Stimulated activated naive CD8-positive, alpha-beta T cell treated with anti-CD3 and anti-CD28 coated beads, Interleukin-15, amount 100 ng/mL, for 72 hours (primary cell): ENCODE measurements at places on chromosomes 6 and 20.
A peak's percentile ranks its signal among the peaks of the same experiment; 100 is the strongest.

DNA sequence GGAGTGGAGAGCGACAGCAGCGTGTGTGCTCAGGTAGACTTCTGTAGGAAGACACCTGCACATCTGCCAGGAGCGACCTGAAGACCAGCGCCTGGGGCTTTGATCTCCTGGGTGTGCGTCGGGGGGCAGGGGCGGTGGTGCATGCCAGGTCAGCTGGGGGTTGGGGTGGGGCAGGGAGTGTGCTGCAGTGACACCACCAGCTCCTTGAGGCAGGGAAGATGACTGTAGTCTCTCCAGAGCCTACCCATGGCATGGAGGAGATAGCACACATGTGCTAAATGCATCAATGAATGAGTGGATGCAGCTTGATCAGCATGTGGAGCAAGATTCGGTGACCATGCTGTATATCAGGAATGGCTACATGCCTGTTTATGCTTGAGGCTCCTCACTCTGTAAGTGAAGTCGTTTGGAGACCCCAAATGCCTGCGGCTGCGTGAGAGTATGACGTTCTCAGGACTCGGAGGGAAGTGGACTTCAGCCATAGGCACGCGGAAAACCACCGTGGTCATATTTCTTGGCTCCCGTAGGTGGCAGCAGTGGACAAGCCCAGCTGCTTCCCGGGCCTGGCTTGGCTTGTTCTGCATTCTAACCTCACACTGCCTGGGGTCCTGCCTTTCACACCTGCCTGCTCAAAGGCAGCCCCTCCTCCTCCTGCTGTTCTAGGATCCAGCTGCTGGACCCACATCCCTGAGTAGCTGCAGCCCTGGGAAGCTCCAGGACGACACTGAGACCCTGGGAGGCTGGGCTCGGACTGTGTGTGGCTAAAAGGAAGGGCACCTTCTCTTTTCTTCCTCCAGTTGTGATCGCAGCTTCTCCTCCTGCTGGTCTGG, 39.4 kb upstream of the KCNK16 start:
- DNase-seq: peak; percentile 41

DNA sequence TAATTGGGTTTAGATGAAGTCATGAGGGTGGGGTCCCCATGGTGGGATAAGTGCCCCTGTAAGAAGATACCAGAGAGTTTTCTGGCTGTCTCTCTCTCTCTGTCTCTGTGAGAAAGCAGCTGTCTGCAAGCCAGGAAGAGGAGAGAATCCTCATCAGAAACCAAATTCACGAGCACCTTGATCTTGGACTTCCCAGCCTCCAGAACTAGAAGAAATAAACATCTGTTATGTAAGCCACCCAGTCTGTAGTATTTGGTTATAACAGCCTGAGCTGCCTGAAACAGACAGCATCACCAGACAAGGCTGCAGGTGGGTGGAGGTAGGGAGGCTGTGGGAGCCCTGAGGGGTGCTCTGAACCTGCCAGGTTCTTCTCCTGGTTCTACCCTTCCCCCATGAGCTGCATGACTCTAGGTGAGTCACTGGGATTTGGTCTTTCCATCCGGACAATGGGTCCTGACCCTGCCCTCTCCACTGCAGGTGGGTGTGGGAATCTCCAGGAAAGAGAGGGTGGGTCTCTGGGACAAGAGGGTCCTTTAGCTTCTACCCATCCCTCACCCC, 34.3 kb upstream of the VEGFA start:
- DNase-seq: no peak

GRCh38 chr20:9407805-9408421, 106.5 kb upstream of the LAMP5 start:
- peak; percentile 40 for DNase-seq

GRCh38 chr6:145845557-145845956, 31.0 kb upstream of the FBXO30 start:
- no peak for DNase-seq

DNA sequence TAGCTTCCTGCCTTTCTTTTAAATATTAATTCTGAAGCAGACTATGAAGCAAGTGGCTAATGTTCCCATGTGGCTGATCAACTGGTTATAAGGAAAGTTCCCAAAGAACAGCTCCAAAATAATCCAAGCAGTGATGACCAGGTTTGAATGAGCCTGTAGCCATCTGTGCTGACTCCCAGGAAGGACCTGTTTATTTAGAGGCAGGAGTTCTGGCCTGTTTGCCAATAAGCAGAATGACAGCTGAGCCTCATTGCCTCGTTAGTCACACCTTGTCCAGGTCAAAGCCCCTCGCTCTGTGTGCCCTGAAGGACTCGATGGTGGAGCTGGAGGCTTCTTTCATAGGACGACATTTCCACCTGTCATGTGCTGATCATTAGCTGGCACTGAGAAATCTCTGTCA, 97.4 kb downstream of the TMEM170B start:
- no peak for DNase-seq

DNA sequence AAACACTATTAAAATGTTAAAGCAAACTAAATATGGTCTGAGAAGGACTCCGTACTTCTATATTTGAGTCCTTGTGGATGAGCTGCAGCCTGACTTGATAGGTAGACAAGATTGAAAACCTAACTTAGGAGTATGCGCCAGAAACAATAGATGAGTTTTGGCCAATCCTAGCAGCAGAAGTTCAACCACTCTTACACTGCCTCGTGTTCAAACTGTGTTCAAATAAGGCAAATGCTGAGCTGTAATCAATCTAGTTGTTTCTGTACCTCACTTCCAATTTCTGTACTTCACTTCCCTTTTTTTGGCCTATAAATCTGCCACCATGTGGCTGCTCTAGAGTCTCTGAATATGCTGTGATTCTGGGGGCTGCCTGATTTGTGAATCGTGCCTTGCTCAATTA, 13.2 kb upstream of the SERINC1 start:
- no peak for DNase-seq

- DNase-seq: peak; percentile 24
These were observed 4.0 kb downstream of the CDKN1A start for GRCh38 chr6:36682328-36683144.

- no peak for DNase-seq
These were observed 793 bp upstream of the TRIM40 start for GRCh38 chr6:30135147-30135546.

DNA sequence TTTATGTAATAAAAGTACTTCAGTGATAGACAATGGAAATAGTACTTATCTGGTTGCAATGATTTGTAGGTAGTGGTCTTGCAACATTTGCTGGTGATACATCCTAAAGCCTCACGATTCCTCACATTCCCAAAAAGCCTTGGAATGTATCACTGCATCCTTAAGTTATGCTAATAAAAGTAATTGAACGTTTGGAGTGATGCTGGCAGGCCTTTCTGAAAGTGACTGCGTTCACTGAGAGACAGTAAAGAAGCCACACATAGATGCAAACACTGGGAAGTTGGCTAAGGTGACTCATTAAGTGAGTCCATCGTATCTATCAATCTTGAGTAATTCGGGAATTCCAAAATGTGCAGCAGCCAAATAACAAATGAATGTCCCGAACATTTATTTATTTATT, 444.1 kb upstream of the SOX4 start:
- no peak for DNase-seq

- no peak for DNase-seq
These were observed 207.8 kb downstream of the TPBG start for GRCh38 chr6:82571455-82571854.

DNA sequence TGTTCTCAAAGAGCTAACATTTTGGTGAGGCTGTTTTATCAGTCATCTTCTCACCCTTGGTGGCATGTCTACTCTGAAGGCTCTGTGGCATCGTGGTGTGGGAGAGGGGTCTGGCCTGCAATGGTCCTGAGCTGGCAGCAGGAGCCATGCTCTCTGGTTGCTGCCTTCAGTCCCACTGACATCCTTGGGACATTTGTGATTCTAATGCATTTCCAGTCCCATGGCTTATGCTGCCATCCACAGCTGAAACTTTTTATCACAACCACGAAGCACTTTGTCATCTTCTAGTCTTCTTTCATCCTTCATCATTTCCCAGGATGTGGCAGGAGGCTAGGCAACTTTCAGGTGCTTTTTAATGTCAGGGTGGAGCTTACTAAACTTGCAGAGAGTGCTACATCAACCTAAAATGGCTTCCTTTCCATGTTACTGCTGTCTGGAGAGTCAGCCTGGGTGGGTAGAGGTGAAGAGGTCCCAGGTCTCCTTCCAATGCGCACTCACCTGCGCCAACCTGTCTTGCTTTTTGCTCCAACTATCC, 77.1 kb downstream of the GPR63 start:
- DNase-seq: no peak

DNA sequence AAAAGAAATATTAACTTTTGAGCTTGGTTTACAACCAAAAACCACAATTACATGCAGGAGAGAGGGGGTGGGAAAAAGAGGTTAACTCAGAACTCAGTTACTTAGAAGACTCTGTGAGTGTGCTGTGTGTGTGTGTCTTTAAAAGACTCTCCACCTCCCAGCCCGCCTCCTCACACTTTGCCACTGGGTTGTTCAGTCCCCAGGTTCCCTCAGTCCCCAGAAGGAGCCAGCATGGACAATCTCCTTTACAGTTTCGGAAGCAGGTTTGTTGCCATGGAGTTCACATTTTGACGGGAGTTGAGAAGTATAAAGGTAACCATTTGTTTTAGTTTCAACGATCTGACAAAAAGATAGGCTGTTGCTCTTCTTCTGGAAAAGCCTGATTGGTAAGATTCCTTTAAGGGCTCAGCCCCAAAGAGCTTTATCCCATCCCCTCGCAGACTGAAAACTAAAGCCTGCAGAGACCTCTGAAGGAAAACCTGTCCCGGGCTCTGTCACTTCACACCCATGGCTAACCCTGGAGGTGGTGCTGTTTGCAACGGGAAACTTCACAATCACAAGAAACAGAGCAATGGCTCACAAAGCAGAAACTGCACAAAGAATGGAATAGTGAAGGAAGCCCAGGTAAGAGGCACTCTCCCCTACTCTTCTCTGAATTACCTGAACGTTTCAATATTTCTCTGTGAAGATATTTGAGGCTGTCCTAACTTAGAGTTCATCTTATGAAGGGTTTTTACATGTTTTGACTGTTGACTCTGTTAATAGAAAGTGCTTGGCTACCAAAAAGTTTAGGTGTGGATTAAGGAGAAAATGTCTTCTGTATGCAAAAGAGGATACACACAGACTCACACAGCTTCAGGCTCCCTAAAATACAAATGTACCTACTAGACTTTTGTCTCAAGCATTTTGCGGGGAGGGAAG, at the start of gene SPTLC3:
Gene SPTLC3, plus strand, starts transcription at position 212 of the 921 bp plus-strand sequence. Its CDS starts 296 bp downstream, at position 508.
- DNase-seq: peak; percentile 2

DNA sequence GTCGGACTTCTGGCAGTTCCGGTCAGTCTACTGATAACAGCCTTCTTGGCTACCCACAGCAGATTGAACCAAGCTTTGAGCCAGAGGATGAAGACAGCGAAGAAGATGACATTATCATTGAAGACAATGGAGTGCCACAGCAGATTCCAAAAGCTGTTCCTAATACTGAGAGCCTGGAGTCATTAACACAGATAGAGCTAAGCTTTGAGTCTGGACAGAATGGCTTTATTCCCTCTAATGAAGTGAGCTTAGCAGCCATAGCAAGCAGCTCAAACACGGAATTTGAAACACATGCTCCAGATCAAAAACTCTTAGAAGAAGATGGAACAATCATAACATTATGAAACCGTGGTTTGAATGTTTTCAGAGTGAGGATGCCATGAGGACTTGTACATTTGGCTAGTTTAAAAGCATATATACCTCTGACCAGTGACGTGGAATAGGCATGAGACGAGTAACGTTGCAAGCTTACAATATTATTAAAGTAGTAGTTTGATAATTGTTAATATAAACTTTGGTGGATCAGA, 18.8 kb downstream of the PARD6B start:
- no peak for DNase-seq

DNA sequence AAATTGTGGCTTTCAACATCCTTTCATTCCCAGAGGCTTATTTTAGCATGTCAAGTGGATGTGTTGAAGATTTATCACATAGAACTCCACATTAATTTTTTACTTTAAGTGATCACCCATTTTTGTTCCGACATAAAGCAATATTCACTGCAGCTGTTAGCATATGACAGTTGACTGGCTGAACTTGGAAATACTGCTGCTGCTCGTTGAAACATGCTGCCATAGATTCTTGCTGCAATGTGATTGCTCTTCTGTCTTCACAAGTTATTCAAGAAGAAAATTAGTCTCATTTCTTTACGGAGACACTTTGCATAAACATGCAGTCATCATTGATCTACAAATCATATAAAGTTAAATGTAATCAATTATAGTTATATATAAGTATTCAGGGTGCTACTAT, 248.4 kb downstream of the SAMD5 start:
- no peak for DNase-seq

- DNase-seq: no peak
These were observed 63.4 kb upstream of the SIRPG start for GRCh38 chr20:1720845-1721475.

DNA sequence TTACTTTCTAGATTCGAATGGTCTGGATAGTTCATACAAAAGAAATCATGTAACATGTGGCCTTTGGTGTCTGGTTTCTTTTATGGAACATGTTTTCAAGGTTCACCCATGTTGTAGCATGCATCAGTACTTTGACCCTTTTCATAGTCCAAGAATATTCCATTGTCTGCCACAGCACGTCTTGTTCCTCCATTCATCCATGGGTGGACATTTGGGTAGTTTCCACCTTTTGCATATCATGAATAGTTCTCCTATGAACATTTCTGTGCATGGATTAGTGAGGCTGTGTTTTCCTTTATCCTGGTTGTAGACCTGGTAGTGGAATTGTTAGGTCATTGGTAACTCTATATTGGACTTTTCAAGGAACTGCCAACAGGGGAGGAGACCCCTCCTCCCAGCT, 31.7 kb downstream of the GSTA3 start:
- DNase-seq: no peak

DNA sequence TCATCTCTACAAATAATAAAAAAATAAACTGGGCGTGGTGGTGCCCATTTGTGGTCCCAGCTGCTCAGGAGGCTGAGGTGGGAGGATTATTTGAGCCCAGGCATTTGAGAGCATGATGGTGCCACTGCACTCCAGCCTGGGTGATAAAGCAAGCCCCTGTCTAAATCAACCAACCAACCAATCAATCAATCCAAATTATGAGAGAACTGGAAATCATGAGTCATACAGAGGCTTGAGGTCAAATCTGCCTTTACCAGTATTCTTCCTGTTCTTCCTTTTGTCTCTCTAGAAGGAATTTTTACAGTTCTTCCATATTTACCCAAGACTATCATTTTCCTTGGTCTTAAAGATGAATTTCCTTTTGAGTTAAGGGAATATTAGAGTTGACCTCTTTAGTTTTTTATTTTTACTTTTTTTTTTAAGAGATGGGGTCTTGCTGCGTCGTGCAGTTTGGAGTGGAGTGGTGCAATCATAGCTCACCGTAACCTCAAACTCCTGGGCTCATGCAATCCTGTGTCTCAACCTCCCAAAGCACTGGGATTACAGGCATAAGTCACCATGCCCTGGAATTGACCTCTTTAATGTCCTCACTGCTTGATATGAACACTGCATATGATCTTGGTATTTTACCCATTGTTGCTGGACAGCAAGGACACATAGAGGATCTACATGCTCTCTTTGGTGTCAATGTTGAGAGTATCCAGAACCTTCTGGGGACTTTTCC, 44.1 kb upstream of the TXNDC5 start:
- no peak for DNase-seq
